ENCODE measurements at places on chromosomes 12 and 14. TPM values are rescaled to one million over a fixed set of nuclear protein-coding genes. Genes with fewer than 3 reads are reported as not detected.

Gene HOXC4
- total RNA-seq: 0.47 TPM

Gene NRXN3
- 9.0 TPM for total RNA-seq

Gene CAPZA3
- not detected for total RNA-seq

Gene OAS2
- 96.4 TPM for total RNA-seq

Gene FOXN4
- total RNA-seq: not detected

Gene KRT72
- total RNA-seq: not detected

Gene PROX2
- 0.12 TPM for total RNA-seq

Gene DIO3
- 1.9 TPM for total RNA-seq

- no peaks in the 10 kb centered on the region for H3K27me3 ChIP-seq
- no peak overlapping the region for H3K4me3 ChIP-seq
- no peak for DNase-seq
- no peak overlapping the region for H3K27ac ChIP-seq
Observed at GRCh38 chr12:9345171-9345570, 137.0 kb upstream of the PZP start.

- no peaks in the 10 kb centered on the region for H3K27me3 ChIP-seq
- no peak overlapping the region for H3K4me3 ChIP-seq
- H3K36me3 ChIP-seq: no peaks in the 10 kb centered on the region
- no peak overlapping the region for H3K27ac ChIP-seq
- no peaks in the 10 kb centered on the region for H3K4me1 ChIP-seq
Observed at GRCh38 chr14:103372552-103373304, 12.5 kb upstream of the MARK3 start.

DNA sequence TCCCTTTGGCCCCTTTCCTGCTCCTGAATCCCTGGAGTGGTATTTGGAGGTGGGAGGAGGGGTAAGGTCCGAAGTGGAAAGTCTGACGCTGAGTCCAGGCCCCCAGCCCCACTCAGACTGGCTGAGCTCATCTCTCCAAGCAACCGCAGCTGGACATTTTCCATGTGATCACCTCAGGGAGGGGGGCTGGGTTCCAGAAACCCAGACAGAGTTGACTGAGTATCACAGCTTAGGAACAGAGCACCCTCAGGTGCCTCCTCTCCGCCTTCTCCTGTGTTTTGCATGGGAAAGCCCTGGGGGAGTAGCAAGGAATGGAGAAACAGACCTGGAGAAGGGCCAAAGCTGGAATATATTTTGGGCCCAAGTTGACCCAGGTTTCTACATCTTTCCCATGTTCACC, 8.0 kb upstream of the ITGA5 start:
- peaks cover 63% of the 10 kb centered on the region for H3K4me1 ChIP-seq
- no peaks in the 10 kb centered on the region for H3K36me3 ChIP-seq
- DNase-seq: no peak
- peak overlapping the region; percentile 46 for H3K27ac ChIP-seq
- H3K27me3 ChIP-seq: peaks cover 4% of the 10 kb centered on the region
- no peak overlapping the region for H3K4me3 ChIP-seq

- no peaks in the 10 kb centered on the region for H3K4me1 ChIP-seq
- H3K27ac ChIP-seq: no peak overlapping the region
- DNase-seq: no peak
Observed at GRCh38 chr12:13602172-13602571, 379.2 kb downstream of the GRIN2B start.

DNA sequence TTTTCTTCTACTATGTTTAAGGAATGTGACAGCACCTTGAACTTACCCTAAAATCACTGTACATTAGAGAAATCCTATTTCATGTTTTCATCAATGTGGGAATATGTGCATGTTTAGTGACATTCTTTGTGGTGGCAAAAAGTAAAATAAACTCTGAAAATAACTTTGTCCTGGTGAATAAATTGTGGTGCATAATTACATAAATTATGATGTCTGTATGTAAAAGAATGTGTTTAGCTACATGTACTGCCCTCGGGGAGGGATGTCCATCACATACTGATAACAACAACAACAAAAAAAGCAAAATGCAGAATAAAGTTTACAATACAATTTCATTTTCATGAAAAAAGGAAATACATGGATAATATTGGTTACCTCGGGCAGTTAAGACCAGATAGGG, 157.3 kb downstream of the METTL25 start:
- H3K27me3 ChIP-seq: no peaks in the 10 kb centered on the region
- DNase-seq: no peak
- no peak overlapping the region for H3K4me3 ChIP-seq
- H3K36me3 ChIP-seq: no peaks in the 10 kb centered on the region
- H3K27ac ChIP-seq: no peak overlapping the region

DNA sequence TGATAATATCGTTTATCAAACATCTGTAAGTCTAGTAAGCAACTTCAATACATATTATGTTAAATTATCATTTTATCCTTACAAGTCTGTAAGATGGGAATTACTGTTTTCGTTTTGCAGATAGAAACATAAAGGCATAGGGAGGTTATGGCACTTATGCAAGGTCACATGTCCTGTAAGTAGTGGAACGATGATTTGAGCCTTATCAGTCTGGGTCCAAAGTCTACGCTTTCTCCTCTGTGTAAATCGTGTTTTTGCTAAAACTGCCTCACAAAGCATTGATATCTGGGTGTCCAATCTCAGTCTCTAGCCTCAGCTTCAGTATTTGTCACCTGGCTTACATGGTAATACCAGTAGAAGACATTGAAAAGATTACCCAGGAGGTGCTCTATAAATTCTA, 174.9 kb upstream of the RASSF8 start:
- DNase-seq: no peak
- H3K27me3 ChIP-seq: no peaks in the 10 kb centered on the region
- no peak overlapping the region for H3K27ac ChIP-seq
- no peaks in the 10 kb centered on the region for H3K36me3 ChIP-seq
- H3K4me1 ChIP-seq: no peaks in the 10 kb centered on the region
- H3K4me3 ChIP-seq: no peak overlapping the region

- no peaks in the 10 kb centered on the region for H3K36me3 ChIP-seq
- DNase-seq: no peak
- no peaks in the 10 kb centered on the region for H3K27me3 ChIP-seq
- no peaks in the 10 kb centered on the region for H3K4me1 ChIP-seq
- H3K4me3 ChIP-seq: no peak overlapping the region
- no peak overlapping the region for H3K27ac ChIP-seq
Observed at GRCh38 chr12:46181465-46181864, 87.4 kb downstream of the SLC38A1 start.

DNA sequence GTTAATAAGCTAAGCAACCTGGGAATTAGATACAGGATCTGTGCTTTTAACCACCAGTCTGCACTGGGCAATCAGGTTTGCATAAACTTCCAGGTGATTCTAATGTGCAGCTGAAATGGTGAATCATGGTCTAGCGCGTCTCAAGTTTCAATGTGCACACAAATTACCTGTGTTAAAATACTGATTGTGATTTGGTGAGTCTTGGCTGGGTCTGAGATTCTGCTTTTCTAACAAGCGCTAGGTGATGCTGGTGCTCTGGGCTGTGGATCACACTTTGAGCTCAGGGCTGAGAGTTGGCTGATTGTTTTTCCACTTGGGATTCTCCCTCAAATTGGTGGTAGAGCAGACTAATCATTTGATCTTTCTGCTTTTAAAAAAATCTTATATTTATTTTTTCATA, 124.8 kb downstream of the C12orf75 start:
- H3K4me3 ChIP-seq: no peak overlapping the region
- no peaks in the 10 kb centered on the region for H3K36me3 ChIP-seq
- peaks cover 6% of the 10 kb centered on the region for H3K4me1 ChIP-seq
- no peak for DNase-seq

- no peak for DNase-seq
- no peaks in the 10 kb centered on the region for H3K36me3 ChIP-seq
- H3K4me3 ChIP-seq: peak overlapping the region; percentile 56
Observed at GRCh38 chr12:13100605-13100881, 2.9 kb downstream of the GSG1 start.

DNA sequence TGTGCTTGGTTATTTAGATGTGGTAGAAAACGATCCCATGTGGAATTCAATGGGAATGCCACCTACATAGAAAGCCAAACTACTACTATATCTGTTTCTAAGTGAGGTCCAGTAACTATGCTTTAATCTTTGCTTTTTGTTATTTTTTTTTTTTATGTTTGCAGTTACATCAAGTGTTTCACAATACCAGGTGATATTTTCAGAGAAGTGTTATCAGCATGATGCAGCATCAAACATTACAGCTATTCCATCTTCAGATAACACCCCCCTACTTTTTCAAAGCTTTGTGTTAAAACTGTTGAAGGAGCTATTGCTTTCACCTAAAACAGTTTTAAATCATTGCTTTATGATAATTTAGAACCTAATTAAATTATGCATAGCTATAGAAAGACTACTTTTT, 163.8 kb upstream of the SLC16A7 start:
- H3K4me3 ChIP-seq: no peak overlapping the region
- no peak overlapping the region for H3K27ac ChIP-seq
- no peak for DNase-seq
- no peaks in the 10 kb centered on the region for H3K36me3 ChIP-seq
- H3K4me1 ChIP-seq: no peaks in the 10 kb centered on the region

DNA sequence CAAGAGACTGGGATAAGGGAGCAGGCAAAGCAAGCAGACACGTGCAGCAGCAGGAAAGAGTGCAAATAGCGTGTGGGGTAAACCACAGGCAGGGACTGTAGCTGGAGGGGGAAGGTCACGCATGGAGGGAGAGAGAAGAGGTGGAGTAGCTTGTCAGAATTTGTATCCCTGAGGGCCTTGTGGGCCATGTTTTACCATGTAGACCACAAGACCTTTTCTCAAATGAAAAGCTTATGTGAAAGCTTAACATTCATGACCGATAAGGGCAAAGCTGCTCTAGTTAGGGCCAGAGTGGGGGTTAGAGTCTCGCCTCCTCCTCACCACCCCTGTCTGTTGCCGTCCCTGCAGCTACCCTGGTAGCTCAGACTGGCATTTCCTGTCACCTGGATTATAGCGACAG, 152.9 kb upstream of the E2F7 start:
- no peaks in the 10 kb centered on the region for H3K27me3 ChIP-seq
- DNase-seq: no peak
- H3K4me1 ChIP-seq: no peaks in the 10 kb centered on the region
- no peaks in the 10 kb centered on the region for H3K36me3 ChIP-seq
- H3K27ac ChIP-seq: no peak overlapping the region
- H3K4me3 ChIP-seq: no peak overlapping the region

- DNase-seq: no peak
- H3K27me3 ChIP-seq: no peaks in the 10 kb centered on the region
- H3K36me3 ChIP-seq: no peaks in the 10 kb centered on the region
- H3K4me1 ChIP-seq: no peaks in the 10 kb centered on the region
- H3K27ac ChIP-seq: no peak overlapping the region
Observed at GRCh38 chr12:85405781-85406522, 125.9 kb downstream of the ALX1 start.
